Fibroblast of skin of abdomen (primary cell): ENCODE measurements at places on chromosomes 7 and 10.
A peak's percentile ranks its signal among the peaks of the same experiment; 100 is the strongest.

DNA sequence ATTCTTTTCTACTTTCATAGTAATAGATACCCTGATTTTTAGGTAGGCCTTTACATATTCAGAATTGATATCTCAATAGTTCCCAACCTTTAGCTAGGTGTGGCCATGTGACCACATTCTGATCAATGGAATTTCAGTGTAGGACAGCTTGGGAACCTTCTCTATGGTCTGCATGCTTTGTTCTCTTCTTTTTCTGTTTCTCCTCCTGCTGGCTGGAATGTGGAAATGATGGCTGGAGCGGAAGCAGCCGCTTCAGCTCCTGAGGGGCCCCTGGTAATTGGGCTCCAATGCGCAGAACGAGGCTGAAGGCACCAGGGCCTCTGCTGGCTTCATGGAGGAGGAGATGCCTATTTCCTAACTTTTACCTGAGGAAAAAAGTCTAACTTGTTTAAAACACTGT, 152.6 kb downstream of the ZMYND11 start:
- peak; percentile 31 for DNase-seq

DNA sequence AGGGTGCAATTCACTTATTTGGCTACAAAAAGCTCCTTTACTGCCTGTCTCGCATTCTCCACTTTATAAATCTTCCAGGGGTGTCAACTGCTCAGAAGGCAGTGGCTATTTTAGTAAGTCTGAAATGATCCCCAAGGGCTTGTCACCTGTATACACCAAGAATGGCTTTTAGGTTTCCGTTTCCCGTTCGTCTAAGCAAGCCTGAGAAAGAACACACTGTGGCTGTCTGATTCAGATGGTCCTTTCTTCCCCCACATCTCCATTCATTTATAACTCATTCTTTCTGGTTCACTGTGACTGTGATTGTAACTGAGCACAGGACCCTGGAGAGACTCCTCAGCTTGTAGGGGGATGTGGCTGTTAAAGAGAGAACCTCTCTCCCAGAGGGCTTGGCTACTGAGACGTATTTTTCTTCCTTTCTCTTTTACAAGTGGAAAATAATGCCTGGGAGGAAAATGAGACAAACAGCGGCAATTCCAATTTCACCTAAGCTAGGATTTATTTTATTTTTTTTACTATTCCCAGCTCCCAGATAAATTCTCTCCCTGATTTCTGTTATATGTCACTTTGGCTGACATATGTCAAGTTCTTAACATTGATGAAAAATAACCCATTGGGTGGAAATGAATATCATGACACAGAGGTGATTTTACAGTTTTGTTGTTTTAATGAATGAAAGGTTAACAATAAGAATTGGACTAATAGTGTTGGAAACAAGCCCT, 129.3 kb downstream of the FAM107B start:
- no peak for DNase-seq

GRCh38 chr10:73225518-73225917, 21.5 kb downstream of the DNAJC9 start:
- no peak for DNase-seq

GRCh38 chr7:43591558-43592180, 8.8 kb downstream of the STK17A start:
- DNase-seq, result no peak

- DNase-seq, result peak; percentile 69
Measured at GRCh38 chr10:99834410-99834809, 52.0 kb downstream of the ABCC2 start.

GRCh38 chr10:69896606-69897231, 95.0 kb downstream of the COL13A1 start:
- DNase-seq, result no peak
